ENCODE measurements at places on chromosomes 13 and 19. TPM values are rescaled to one million over a fixed set of nuclear protein-coding genes. Genes with fewer than 3 reads are reported as not detected.
A peak's percentile ranks its signal among the peaks of the same experiment; 100 is the strongest.

GRCh38 chr19:8512115-8512967 lies 1.6 kb downstream of the ZNF414 start:
- H3K4me1 ChIP-seq: peaks cover 26% of the 10 kb centered on the region
- H3K27me3 ChIP-seq: no peaks in the 10 kb centered on the region
- H3K27ac ChIP-seq: peak overlapping the region; percentile 80
- H3K4me3 ChIP-seq: peak overlapping the region; percentile 61
- H3K36me3 ChIP-seq: peaks cover 7% of the 10 kb centered on the region
- DNase-seq: peak; percentile 40

GRCh38 chr19:46710687-46711086 lies 6.2 kb downstream of the PRKD2 start:
- no peaks in the 10 kb centered on the region for H3K27me3 ChIP-seq
- peaks cover 17% of the 10 kb centered on the region for H3K4me1 ChIP-seq
- H3K27ac ChIP-seq: no peak overlapping the region
- no peak for DNase-seq
- H3K36me3 ChIP-seq: peaks cover 25% of the 10 kb centered on the region

- DNase-seq: no peak
- H3K4me1 ChIP-seq: no peaks in the 10 kb centered on the region
- H3K36me3 ChIP-seq: peaks cover 18% of the 10 kb centered on the region
Measured at GRCh38 chr19:2180881-2181632, 17.3 kb downstream of the DOT1L start.

SIGLEC5 gene
- not detected for total RNA-seq

CYP2A7 gene
- total RNA-seq: not detected
